ENCODE measurements at places on chromosomes 6 and 20.

- no peak for DNase-seq
These were observed 117.4 kb upstream of the HDGFL1 start for GRCh38 chr6:22451962-22452361.

DNA sequence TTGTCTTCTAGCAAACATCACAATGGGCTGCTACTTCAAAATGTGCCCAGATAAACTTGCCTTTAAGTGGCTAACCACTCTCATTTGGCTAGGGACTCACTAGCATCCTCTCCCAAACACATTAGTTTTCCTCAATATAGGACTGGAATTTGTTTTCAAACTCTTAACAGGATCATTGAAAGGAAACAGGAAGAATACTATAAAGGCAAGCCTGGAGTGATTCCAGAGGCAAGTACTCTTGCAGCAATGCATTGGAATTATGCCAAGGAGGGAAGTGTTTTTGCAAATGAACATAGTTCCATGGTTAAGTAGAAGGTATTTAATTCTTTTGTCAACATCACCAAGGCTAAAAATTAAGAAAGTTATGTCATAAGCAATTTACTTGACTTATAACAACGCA lies 12.2 kb downstream of the EPHA7 start:
- no peak for DNase-seq

- no peak for DNase-seq
These were observed 100.7 kb upstream of the CARMIL1 start for GRCh38 chr6:25178336-25179035.

GRCh38 chr6:36731622-36732310 lies 34.1 kb downstream of the RAB44 start:
- DNase-seq, result no peak

DNA sequence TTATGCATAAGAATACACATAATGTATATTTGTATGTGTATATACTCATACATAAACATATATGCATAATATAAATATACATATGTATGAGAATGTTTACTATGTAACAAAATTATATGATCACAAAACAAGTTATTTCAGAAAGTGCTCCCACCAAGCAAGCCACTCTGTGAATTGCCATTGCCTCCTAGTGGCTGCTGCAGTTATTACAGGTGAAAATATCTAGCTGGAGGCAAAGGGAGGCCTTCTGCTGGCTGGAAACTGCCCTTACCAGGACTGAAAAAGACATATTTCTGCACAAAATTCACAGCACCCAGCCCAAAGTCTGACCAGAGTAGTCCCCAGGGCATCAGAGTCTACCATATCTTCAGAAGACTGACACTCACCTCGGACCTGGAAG lies 14.4 kb upstream of the ADAM33 start:
- DNase-seq, result no peak
